ENCODE measurements at places on chromosomes 13 and 19.

DNA sequence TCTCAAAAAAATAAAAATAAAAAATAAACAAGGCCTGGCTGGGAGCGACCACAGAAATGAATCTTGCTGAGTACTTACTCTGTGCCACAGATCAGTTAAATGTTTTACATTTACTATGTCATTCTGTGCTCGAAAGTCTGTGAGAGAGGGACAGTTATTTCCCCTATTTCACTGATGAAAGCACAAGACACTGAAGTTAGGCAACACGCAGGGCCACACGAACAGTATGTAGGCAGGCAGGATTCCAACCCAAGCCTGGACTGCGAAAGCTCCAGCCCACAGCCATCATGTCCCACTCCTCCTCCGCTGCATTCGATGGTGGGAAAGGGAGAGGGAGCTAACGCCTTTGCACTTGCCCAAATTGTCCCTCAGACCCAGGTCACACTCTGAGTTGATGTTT is 34.2 kb downstream of the RUBCNL start:
- no peak for DNase-seq

- no peak for DNase-seq
These were observed 4.8 kb downstream of the RNF126 start for GRCh38 chr19:658059-658839.

GRCh38 chr13:87981416-87981815 is 310.2 kb downstream of the SLITRK5 start:
- no peak for DNase-seq

- DNase-seq, result no peak
These were observed 7.2 kb downstream of the GPX4 start for GRCh38 chr19:1110809-1111640.

Measured in cortex of kidney (tissue), 1 donor.